NCI-H2029 (cell line): ENCODE measurements at places on chromosomes 3 and 15.

- no peak for DNase-seq
Observed at GRCh38 chr15:83306561-83306960, 22.1 kb upstream of the BNC1 start.

GRCh38 chr3:100270215-100270583 lies 9.4 kb downstream of the TBC1D23 start:
- DNase-seq, result no peak

DNA sequence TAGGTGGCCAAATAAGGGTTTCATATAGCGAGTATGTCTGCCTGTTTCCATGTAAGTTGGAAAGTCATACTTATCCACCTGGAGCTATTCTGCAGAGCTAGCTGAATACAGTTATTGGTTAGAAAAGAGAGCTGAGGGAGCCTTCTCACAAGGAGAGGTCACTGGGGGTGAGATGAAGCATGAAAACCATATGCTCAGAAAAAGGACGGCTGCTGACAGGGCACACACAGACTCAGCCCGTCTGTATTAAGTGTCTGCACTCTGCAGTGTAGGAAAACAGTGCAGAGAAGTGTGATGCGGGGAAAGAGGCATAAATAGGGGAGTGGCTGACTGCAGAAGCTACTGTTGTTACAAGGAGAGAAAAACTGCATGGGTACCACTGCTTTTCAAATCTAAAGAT lies 58.2 kb downstream of the C3orf70 start:
- DNase-seq, result no peak

GRCh38 chr15:83123529-83123928 lies 16.1 kb downstream of the TM6SF1 start:
- no peak for DNase-seq

GRCh38 chr15:70322051-70322668 lies 224.4 kb upstream of the TLE3 start:
- DNase-seq, result no peak

GRCh38 chr3:127940116-127940515 lies 25.1 kb downstream of the KBTBD12 start:
- DNase-seq, result no peak

DNA sequence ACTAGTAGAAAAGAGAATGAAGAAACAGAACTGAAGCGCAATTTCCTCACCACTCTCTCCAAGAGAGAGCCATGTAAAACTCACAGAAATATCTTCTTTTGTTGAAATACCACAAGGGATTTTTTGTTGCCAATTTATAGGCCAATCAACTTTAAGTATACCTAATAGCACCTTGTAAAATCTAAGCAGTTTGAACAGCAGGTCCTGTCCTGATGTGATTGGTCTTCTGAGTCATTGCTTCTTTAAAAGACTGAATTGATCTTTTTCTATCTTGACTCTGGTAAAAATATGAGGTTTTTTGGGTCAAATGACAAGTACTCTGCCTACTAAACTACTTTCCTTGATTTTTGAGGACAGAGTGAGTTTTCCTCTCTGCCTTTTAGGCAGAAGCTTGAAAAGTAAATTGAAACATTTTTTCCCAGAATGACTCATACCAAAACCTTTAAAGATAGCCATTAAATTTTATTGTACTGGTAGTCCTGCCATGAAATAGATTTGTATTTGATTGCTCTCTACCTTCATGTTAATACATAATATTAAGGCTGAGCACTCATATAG lies 343.9 kb upstream of the CBLB start:
- DNase-seq, result no peak

- no peak for DNase-seq
Observed at GRCh38 chr3:161014843-161015749, 90.1 kb downstream of the B3GALNT1 start.

- peak; percentile 9 for DNase-seq
Observed at GRCh38 chr15:23564821-23565394, 566 bp upstream of the MKRN3 start.

- DNase-seq, result peak; percentile 12
Observed at GRCh38 chr15:99507504-99508310, 58.1 kb upstream of the MEF2A start.

DNA sequence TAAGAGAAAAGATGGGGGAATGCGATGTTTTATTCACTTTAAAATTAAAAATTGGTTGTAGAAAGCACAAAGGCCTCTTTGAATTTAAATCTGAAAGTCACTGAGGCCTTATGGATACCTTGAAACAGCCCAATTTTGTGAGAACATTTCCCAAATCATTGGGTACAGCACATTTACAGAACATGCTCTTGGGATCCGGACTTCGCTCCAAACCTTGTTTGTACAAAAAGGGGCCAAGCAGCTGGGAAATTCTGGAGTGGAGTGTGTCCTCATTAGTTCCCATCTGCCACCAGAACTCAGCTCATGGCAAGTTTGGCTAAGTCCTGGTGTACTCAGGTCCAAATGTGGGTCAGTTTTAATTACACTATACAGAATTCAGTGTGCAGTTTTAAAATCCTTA lies 254.2 kb downstream of the ZBTB20 start:
- DNase-seq, result no peak

DNA sequence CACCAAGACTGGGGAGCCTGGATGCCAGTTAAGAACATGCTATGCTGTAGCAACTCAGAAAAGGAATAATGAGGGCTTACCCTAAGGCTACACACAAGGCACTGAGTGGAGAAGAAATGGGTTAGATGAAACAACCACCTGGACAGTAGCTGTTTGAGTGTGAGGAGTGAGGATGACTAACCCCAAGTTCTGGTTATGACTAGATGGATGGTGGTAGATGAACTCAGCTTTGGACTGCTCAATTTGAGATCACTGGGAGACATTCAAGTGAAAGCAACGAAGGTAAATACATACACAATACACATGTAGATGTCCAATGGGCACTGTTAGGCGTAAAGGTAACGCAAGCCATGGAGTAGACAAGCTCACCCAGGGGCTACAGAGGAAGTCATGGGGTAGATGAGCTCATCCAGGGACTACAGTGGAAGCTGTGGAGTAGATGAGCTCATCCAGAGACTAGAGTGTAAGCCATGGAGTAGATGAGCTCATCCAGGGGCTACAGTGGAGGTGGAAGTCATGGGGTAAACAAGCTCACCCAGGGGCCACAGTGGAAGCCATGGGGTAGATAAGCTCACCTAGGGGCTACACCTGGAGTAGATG lies 98.3 kb downstream of the ANO10 start:
- no peak for DNase-seq

- DNase-seq, result no peak
Observed at GRCh38 chr15:99677540-99678134, 55.6 kb downstream of the LYSMD4 start.

- no peak for DNase-seq
Observed at GRCh38 chr3:72890166-72890925, 2.5 kb downstream of the GXYLT2 start.

DNA sequence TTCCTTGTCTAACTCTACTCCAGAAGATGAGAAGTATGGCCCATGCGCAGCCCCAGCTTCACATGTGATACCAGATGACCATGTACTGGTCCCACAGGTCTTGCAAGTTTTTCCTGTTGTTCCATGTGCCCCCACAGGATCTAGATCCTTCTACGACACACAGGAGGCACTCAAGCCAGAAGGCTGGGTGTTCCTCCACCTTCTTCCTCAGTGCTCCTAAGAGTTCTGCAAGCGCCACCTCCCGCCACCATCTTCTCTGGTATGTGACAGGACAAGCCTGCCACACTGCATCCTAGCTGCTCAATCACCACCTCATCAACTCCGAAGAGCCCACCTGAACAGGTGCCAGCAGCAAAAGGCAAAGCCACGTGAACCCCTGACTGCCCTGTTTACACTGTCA lies 43.1 kb downstream of the XXYLT1 start:
- no peak for DNase-seq

GRCh38 chr15:40115670-40116093 lies 7.0 kb upstream of the BMF start:
- no peak for DNase-seq

GRCh38 chr15:80945605-80946004 lies 44.0 kb downstream of the MESD start:
- no peak for DNase-seq

DNA sequence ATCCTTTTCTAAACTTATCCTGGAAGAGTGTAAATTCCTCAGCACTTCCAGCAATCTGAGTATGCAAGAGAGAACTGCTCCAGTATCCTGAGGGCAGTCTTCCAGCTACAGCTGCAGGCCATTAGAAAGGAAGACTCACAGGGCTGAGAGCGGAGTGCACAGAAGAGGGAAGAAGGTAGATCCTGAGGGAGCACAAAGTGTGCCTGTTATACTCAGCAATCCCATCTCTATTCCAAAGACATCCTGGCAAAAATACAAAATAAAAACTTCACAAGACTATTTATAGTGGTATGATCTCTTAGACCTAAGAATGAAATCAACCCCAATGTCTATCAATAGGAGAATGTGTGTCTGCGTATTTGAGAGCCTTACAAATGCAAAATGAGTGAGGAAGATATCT lies 292.0 kb downstream of the ZIC1 start:
- DNase-seq, result no peak

DNA sequence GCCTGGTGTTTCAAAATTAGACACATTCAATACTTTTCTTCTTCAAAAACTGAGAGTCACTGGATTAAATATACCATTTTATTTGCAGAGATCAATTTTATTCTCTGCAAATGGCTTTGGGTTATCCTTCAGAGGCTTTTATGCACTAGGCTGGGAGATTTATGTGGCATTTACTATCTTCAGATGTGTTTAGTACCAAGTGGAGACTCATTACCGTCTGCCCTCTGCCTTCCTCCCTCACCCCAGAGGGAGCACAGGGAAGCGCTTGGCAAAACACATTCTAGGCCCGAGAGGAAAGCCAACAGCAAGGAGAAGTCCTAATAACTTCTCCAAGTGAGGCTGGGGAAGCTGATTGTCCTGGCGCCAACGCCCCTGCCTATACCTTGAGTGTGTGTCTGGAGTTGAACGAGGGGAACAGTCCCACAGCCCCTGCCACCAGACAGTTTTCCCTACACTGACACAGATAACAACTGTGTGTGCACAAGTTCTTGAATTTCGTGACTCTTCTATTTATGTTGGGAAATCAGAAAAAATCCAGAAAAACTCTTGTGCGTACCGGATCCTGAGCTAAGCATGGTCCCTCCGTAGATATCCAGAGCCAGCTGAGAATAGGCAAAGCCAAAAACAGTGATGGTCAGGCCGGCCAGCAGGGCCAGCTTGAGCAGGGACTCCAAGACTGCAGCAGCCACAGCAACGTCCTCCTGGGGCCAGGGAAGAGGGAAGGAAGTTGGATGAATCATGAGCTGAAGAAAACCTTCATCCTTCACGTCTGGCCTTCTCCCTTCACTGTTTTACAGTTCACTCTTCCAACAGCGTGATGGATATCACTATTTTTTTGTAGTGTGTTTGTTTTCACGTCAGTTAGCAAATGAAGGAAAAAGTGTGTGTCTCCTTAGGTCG lies 26.6 kb downstream of the RFT1 start:
- DNase-seq, result no peak

GRCh38 chr3:94961423-94962100 lies 898.7 kb downstream of the NSUN3 start:
- DNase-seq, result no peak

DNA sequence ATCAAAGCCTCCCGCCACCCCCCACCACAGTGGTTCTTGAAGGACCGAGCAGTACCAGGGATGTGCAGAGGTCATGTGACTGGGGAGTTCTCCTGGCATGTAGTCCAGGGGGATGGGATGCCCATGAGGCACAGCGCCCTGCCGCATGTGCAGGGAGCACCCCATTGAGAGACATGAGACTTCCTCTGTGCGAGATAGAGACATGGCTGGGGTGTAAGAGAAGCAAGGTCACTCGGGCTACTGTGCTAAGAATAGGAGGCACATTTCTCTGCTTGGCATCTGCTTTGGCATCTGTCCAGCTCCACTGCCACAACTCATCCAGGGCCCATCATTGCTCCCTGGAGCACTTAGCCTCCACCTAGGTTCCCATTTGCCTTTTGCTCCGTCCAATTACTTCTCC lies 2.4 kb upstream of the CYP1A1 start:
- no peak for DNase-seq

DNA sequence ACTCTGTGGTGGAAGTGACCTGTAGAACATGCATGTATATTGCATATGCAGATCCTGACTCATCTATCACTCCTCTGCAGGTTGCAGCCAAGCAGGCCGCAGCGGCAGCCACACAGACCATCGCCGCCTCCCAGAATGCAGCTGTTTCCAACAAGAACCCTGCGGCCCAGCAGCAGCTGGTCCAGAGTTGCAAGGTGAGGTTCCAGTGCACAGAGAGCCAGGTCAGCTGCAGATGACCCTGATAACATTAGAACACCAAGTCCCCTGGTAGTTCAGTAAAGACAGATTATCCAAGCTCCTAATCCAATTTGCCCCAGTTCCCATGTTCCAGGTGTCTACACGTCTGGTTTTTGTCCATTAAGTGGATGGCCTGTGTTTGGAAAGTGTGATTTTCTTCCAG lies 325.1 kb upstream of the TPM1 start:
- DNase-seq, result no peak

DNA sequence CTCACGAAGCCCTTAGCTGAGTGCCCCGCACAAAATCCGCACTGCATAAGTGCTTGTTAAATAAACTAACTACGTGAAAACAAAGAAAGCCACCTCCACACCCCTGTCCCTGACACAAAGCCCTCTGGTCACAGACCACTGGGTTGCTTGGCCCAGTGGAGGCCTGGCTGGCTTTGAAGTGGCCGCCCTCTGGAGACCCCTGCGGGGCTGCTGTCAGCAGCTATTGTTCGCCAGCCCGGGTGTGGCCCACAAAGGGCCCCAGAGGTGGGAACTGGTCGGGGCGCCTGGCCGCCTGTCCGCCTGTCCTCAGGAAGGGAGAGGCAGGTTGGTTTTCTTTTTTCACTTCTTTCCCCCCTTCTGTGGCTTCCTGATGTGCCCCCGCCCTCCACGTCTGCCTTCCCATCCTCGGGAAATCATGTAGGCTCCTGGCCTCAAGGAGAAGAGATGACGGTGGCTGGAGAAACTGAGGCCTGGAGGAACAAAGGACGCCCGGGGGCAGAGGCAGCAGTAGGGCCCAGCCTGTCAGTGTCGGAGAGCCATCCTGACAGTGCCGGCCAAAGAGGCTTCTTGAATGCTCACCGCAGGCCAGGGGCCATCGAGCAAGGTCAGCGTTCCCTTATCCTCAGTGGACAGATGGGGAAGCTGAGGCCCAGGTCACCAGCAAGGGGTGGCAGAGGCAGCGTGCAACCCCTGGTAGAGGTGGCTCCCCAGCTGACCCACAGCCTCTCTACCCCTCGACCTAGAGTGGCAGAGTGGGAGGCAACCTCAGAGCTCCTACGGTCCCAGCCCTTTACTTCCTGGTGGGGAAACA lies 61.1 kb downstream of the SLC6A6 start:
- no peak for DNase-seq

DNA sequence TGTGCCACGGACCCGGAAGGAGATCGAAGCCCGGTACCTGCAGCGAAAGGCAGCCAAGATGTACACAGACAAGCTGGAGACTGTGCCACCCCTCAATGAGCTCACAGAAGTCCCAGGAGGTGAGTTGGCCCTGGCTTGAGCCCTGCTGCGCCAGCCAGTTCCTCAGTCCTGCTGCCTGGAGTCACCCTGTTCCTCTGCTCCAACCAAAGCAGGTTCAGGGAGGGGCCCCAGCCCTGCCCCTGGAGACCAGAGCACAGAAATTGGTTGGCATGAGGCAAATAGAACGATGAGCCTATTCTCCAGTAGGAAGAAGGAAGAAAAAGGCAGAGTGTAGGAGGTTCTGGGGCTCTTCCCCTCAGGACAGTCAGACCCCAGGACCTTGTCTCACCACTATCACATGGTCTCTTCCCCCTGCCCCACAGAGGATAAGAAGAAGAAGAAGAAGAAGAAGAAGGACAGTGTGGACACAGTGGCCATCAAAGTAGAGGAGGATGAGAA lies 8.0 kb downstream of the TMIE start:
- no peak for DNase-seq

- no peak for DNase-seq
Observed at GRCh38 chr3:29822071-29822470, 541.2 kb downstream of the RBMS3 start.
